ENCODE measurements at places on chromosomes 5 and 9. TPM values are rescaled to one million over a fixed set of nuclear protein-coding genes. Genes with fewer than 3 reads are reported as not detected.

DNA sequence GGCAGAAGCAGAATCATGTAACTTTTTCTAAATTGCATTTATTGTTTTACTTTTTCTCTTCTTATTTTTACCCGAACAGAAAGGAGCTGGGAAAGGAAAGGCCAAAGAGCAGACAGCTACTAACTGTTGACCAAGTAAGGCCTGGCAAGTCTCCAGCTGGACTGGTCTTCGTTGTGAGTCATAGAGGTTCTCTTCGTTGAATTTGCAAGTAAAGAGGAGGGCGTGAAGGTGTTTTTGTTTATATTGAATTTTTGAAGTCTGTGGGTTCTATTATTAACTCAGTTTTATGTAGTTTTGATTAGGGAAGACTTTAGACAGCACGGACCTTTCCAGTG lies 416.5 kb upstream of the CCNH start:
- no peak for DNase-seq

DNA sequence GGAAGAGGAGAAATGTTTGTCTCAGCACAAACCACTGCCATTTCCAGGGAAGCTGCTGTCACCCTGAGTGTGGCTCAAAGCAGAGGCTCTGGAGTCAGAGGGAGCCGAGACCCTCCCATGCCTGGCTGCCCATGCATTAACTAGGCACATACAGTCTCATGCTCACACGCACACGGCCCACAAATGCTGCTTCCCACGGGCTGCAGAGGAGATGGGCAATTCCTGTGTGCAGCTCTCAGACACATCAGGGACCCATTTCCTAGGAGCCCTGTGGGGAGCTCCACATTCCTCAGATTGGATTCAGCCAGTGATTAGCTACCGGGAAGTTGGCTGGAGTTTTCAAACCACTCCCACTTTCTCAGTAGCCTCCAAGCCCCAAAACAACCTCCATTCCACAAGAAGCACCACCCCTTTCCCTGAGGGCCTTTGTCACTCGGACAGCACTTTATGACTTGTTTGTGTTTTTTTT lies 9.1 kb upstream of the PTGES start:
- no peak for DNase-seq

GRCh38 chr5:119435436-119436132 lies 16.7 kb upstream of the HSD17B4 start:
- peak; percentile 72 for DNase-seq

DNA sequence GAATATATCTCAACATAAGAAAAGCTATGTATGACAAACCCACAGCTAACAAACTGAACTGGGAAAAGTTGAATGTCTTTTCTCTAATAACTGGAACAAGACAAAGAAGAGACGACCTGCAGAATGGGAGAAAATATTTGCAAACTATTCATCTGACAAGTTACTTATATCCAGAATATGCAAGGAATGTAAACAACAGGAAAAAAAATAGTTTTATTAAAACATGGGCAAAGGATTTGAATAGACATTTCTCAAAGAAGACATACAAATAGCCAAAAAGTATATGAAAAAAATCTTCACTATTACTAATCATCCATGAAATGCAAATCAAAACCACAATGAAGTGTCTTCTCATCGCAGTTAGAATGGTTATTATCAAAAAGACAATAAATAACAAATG lies 181.7 kb upstream of the TLX3 start:
- no peak for DNase-seq

DNA sequence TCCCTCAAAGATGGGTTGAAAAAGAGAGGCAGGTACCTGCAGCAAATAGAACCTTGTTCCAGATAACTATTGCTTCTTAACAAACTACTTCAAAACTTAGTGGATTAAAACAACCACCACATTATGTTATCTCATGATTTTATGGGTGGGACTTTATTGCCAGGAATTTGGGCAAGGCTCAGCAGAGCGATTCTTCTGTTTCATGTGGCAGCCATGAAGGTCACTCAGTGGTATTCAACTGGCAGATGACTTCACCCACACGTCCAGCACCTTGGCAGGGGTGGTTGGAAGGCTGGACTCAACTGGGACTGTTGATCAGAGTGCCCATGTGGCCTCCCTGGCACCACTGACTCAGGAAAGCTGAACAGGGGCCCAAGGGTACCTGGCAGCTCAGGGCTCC lies 112.0 kb downstream of the HSD17B3 start:
- DNase-seq: no peak

GRCh38 chr9:35696520-35697215 lies 6.9 kb upstream of the TPM2 start:
- peak; percentile 74 for DNase-seq

Gene CBY3
- not detected for total RNA-seq

Gene PCDHGA2
- total RNA-seq: 1.4 TPM

Gene DOK3
- total RNA-seq: 2.0 TPM
